Activated T-cell treated with anti-CD3 and anti-CD28 coated beads, Interleukin-2, amount 50 U/mL, for 24 hours (primary cell): ENCODE measurements at places on chromosomes 11 and 22.

DNA sequence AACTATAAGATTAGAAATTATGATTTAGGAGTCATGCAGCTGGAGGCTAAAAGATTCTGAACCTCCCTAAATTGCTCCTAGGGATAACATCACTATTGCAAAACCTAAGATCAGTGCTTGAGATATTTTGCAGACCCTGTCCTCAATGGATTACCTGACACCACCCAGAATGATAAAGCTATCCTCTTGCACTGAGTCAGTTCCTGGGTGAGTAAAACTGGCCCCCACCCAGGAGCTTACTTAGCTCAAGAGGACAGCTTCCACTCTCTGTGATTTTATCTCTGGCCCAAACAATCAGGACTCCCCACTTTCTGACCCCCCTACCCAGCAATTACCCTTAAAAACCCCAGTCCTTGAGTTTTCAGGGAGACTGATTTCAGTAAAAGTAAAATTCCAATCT, 2074.4 kb upstream of the RAG2 start:
- no peak overlapping the region for H3K4me3 ChIP-seq
- no peak overlapping the region for H3K27ac ChIP-seq
- DNase-seq = no peak
- no peaks in the 10 kb centered on the region for H3K36me3 ChIP-seq
- no peaks in the 10 kb centered on the region for H3K27me3 ChIP-seq

DNA sequence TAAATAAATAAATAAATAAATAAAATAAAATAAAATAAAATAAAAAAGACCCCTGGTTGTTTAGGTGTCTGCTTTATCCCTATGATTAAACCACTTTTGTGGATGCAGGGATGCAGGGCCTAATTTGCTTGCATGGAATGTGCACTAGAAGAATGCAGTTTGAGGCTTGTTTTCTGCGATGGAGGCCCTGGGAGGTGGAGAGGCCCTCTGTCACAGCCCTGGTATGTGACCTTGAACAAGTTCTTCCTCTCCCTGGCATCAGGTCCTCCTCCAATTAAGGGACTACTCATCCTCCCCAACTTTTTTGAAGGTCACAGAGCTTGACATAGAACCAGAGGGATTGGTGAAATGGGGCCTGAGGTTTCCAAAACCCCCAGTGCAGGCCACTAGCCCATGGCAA, 22.7 kb downstream of the KCNJ4 start:
- H3K4me1 ChIP-seq = no peaks in the 10 kb centered on the region
- H3K27ac ChIP-seq = no peak overlapping the region
- DNase-seq = no peak
- H3K36me3 ChIP-seq = no peaks in the 10 kb centered on the region

DNA sequence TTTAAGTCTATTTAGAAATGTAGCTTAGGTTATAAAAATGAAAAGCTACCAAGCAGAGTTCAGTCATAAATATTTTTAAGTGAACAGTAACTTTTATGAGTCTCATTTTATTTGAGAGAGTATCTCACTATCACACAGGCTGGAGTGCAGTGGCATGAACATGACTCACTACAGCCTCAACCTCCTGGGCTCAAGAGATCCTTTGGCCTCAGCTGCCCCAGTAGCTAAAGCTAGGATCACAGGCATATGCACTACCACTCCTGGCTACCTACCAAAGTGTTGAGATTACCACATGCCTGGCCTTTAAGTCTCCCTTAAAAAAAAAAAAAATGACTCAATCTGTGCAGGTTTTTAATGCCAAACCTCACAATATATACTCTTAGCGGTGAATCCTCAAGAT, 34.7 kb upstream of the CLNS1A start:
- DNase-seq = no peak
- H3K36me3 ChIP-seq = peaks cover 92% of the 10 kb centered on the region
- H3K27ac ChIP-seq = no peak overlapping the region
- H3K4me3 ChIP-seq = no peak overlapping the region
- H3K27me3 ChIP-seq = no peaks in the 10 kb centered on the region

DNA sequence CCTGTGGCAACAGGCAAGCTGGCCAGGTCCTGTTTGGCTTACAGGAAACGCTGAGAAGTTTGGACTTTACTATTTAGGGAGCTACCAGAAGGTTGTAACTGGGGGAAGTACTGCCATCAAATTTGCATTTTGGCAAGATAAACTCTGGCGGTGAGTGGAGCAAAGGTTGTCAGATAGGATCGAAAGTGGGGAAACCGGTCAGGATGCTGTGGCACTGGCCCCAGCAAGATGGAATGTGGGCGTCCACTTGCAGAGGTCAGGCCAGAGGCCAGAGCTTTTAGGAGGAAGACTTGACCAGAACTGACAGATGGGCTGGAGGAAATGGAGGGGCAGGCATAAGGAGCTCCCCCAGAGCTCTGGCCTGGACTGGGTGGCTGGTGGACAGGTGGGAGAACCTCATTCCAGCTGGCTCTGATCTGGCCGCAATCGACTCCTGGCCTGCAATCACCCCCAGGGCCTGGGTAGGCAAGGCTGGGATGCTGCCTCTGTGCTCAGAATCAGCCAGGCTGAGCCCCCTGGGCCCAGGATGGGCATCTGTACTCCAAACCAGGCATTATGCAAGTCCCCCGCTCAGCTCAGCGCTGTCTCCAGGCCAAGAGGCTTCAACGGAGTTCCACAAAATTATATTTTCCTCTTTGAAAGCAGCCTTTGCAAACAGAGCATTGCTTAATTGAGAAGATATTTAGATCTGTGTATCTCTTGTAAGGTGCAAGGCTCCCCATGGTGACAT, 178.3 kb upstream of the NECTIN1 start:
- H3K36me3 ChIP-seq = no peaks in the 10 kb centered on the region
- no peak overlapping the region for H3K4me3 ChIP-seq
- H3K4me1 ChIP-seq = no peaks in the 10 kb centered on the region

- DNase-seq = no peak
- no peaks in the 10 kb centered on the region for H3K36me3 ChIP-seq
- H3K4me3 ChIP-seq = peak within 1 kb of the TSS; percentile 75
- H3K27me3 ChIP-seq = no peaks in the 10 kb centered on the region
- peaks cover 16% of the 10 kb centered on the region for H3K4me1 ChIP-seq
Observed at GRCh38 chr11:73645972-73646631, at the start of gene PLEKHB1. Gene PLEKHB1, plus strand, starts transcription at chr11:73646581. Its CDS starts 28 bp downstream, at chr11:73646609.

DNA sequence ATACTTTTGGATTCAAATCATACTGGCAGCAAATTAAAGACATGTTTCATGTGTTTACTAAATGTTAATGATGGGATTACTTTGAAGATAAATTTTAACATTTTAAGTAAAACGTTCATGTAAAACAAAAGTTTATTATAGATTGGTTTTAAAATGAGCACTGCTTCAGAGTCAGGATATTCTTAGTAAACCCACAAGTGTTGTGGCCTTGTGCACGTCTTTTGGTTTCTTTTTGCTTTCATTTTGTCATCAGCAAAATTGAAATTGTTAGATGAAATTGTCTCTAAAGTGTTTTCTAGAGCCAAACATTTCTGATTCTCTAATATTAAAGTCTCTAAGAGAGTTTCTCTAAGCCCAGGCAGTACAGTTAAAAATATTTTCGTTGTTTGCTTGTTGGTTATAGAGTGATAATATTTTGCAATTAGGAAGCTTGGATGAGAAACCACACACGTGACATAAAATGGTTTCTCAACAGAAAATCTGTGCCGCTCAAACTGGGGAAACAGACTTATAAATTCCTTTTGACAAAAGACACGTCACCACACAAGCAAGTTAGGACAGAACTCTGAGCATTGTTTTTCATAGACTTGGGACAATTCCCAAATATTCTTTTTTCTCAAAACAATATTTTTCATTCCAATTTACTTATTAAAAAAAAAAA, 164.4 kb downstream of the TEAD1 start:
- peaks cover 37% of the 10 kb centered on the region for H3K27me3 ChIP-seq
- H3K4me3 ChIP-seq = no peak overlapping the region
- no peaks in the 10 kb centered on the region for H3K36me3 ChIP-seq
- H3K4me1 ChIP-seq = peaks cover 9% of the 10 kb centered on the region

DNA sequence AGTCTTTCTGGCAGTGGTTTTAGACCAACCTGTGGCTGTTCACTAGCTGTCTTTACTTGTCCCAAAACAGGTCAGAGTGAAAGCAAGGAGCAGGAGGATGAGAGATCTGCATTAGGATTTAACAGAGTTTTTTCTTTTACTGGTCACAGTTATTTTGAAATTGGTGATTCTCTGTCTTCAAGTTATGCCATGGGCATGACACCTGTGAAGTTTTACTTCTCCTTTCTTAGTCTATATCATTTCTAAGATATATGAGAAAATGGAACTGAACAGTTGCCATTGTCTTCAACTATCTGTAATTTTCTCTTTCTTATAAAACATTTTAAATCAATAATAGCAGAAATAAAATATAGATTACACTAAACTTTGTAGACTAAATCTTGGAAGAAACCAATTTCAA, 60.6 kb downstream of the TRPC6 start:
- no peak overlapping the region for H3K27ac ChIP-seq
- no peak overlapping the region for H3K4me3 ChIP-seq
- no peak for DNase-seq
- H3K4me1 ChIP-seq = no peaks in the 10 kb centered on the region

DNA sequence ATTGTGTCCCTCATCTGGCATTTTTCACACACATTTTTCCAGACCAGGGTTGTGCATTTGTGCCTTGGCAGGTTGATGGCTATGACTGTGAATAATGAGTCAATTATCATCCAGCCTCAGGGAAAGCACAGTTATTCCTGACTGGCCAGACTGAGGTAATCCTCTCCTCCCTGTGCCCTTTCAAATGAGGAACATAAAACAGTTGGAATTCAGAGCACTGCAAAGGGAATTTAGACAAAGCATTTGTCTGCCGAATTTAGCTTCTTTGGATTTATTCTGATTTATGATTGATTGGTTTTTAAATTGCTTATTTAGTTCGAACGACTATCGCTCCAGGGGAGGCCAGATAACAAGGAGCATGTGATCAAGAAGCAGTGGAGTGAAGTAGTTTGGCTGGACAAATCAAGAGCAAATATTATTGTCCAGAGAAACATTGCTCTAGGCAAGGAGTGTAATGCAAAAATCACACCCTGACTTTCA, 30.8 kb upstream of the RAG2 start:
- peaks cover 4% of the 10 kb centered on the region for H3K27me3 ChIP-seq
- peaks cover 4% of the 10 kb centered on the region for H3K4me1 ChIP-seq
- no peaks in the 10 kb centered on the region for H3K36me3 ChIP-seq
- H3K27ac ChIP-seq = no peak overlapping the region

- DNase-seq = no peak
- H3K27ac ChIP-seq = no peak overlapping the region
- no peak overlapping the region for H3K4me3 ChIP-seq
- H3K4me1 ChIP-seq = peaks cover 7% of the 10 kb centered on the region
- no peaks in the 10 kb centered on the region for H3K36me3 ChIP-seq
- H3K27me3 ChIP-seq = no peaks in the 10 kb centered on the region
Observed at GRCh38 chr11:75924966-75925784, 110.2 kb downstream of the UVRAG start.

GRCh38 chr11:720017-720641, 14.1 kb downstream of the EPS8L2 start:
- no peak overlapping the region for H3K27ac ChIP-seq
- peaks cover 29% of the 10 kb centered on the region for H3K27me3 ChIP-seq
- no peaks in the 10 kb centered on the region for H3K36me3 ChIP-seq
- H3K4me1 ChIP-seq = peaks cover 18% of the 10 kb centered on the region
- peak overlapping the region; percentile 10 for H3K4me3 ChIP-seq

DNA sequence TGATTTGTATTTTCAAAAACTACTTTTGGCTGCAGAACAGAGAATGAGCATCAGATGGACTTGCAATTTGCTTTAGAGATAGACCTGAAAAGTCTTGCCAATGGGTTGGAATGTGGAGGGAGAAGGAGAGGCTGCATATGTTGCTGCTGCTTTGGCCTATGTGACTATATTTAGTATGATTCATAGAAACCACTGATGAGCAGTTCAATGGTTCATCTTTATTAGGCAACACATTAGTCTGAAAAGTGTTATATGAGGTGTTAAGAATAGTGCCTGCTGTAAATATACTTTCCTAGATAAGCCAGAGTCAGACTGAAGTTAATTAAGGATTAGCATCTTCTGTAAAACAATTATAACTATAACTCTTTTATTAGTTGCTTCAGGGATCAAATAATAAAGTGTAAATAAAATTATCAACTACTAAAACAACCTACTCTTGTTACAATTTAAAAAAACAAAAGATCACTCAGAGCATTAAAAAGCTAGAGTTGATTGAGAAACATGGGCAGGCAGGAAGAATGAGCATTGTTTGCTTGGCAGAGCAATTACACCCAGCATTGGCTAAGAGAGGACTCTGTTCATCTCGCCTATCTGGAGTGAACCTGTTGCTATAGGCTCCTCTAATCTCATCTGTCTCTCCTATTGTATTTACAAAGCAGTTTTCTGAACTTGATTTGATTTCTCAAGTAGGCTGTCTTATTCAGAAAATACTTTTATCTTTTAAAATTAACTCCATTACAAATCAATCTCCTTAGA, 36.3 kb downstream of the HORMAD2 start:
- no peak overlapping the region for H3K4me3 ChIP-seq
- H3K4me1 ChIP-seq = peaks cover 22% of the 10 kb centered on the region
- peaks cover 4% of the 10 kb centered on the region for H3K27me3 ChIP-seq
- no peak overlapping the region for H3K27ac ChIP-seq
- no peak for DNase-seq
- H3K36me3 ChIP-seq = no peaks in the 10 kb centered on the region

DNA sequence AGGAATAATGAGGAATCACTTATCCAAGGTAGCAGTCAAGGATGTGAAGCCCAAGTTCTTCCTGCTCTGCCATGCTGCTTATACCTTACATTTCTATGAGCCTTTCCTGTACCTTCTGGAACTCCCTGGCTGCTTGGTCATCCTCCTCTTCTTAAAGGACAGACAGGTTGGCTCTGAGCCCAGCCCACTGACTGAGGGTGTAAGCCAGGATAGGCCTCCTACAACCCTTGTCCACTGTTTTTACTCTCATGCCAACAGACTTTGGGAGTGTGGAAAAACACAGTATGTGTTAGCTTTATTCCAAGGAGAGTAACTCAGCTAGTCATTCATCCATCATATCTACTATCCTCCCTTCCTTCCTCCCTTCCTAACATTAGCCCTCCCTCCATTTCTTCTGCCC, 47.5 kb downstream of the IRAG1 start:
- H3K27me3 ChIP-seq = no peaks in the 10 kb centered on the region
- DNase-seq = no peak
- no peak overlapping the region for H3K4me3 ChIP-seq
- H3K36me3 ChIP-seq = no peaks in the 10 kb centered on the region
- no peak overlapping the region for H3K27ac ChIP-seq

- H3K27me3 ChIP-seq = no peaks in the 10 kb centered on the region
- H3K27ac ChIP-seq = peak overlapping the region; percentile 83
- peaks cover 50% of the 10 kb centered on the region for H3K36me3 ChIP-seq
- no peak for DNase-seq
- peak overlapping the region; percentile 91 for H3K4me3 ChIP-seq
Observed at GRCh38 chr11:129896062-129896461, 684 bp upstream of the NFRKB start.

DNA sequence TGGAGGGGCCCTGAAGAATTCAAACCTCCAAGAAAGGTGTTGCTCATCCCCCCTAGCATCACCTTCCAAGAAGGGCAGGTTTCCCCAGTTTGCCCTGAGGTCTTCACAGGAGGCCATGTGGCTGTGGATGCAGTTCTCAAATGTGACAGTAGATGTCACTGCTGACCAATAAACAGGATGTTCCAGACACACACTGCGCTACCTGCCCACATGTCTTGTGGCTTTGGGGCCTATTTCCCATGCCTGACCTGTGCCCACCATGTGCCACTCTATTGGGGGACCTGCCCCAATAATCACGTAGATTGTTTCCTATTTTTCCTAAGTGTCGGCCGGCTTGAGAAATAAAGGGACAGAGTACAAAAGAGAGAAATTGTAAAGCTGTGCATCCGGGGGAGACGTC, 4.5 kb downstream of the GSTT2 start:
- peaks cover 4% of the 10 kb centered on the region for H3K4me1 ChIP-seq
- no peaks in the 10 kb centered on the region for H3K36me3 ChIP-seq
- DNase-seq = peak; percentile 47
- no peaks in the 10 kb centered on the region for H3K27me3 ChIP-seq
- no peak overlapping the region for H3K27ac ChIP-seq
- H3K4me3 ChIP-seq = no peak overlapping the region
